Subcutaneous adipose tissue (tissue), 4 donors: ENCODE measurements at places on chromosomes 5 and 9. TPM values are rescaled to one million over a fixed set of nuclear protein-coding genes. Genes with fewer than 3 reads are reported as not detected.

The BRINP1 gene
- not detected for total RNA-seq

The LHX6 gene
- total RNA-seq = 10.1 TPM

The MYO10 gene
- 33.0 TPM for total RNA-seq

The NR2F1-AS1 gene
- 4.1 TPM for total RNA-seq

The LECT2 gene
- not detected for total RNA-seq

The NAIP gene
- total RNA-seq = 24.3 TPM
